ENCODE measurements at places on chromosomes 12 and 14.

GRCh38 chr14:27012641-27013040, 414.8 kb upstream of the NOVA1 start:
- DNase-seq = no peak

DNA sequence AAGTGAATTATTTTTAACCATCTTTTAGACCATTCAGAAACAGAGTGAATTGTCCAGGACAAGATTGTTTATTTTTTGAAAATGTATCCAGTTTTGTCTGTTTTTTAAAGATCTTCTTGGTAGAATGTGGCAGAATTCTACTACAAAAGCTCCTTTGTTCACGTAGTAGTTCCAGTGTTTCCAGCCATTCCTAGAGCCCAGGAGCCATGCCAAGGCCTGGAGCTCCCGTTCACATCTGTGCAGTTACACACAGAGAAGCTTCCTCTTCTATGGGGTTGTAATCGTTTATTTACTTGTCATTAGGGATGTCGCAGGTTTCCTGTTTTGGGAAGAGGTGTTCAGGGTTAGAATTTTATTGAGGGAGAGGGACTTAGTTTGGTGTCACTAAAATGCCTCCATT, 409.8 kb downstream of the NPAS3 start:
- no peak for DNase-seq

DNA sequence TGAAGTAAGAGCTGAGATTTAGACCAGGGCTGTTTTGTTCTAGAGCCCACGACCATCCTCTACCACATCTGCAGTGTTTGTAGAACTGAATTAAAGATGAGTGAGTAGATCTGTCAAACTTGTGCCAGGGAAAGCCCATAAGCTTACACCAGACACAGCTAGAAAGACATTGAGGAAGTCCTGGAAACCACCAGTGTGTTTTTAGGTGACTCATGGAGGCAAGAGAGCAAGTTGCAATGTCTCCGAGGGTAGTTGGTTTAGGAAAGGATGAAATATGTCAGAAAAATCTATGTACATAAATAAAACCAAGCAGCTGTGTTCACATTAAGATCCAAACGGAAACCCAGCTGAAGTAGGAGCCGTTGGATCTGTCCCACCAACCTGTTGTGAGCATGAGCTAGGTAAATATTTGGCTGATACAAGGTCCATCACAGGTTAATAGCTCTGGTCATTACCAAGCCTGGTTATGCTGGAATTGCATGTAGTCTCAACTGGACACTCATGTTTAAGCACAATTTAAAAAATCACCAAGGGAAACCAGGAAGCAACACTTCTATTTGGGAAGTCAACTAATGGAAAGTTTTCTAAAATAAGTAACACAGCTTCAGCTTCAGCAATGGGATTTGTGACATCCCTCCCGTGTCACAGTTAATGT, 49.9 kb upstream of the PLEKHG3 start:
- no peak for DNase-seq

DNA sequence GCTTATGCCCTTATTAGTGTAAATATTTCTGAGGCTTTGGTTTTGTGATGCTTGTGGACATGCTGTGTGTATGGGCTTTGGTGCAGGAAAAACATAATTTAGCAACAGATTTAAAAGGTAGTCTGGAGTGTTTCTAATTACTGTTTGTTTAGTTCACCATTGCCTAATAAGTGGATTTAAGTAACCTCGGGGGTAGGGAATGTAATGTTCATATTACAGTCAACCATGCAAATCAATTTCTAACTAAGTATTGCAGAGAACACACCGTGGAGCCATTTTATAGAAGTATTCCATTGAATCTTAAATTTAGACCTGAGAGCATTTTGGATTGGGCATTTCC, 53.5 kb downstream of the ANO6 start:
- DNase-seq = no peak

GRCh38 chr14:101916816-101917412, 47.5 kb upstream of the DYNC1H1 start:
- DNase-seq = no peak

GRCh38 chr12:67449591-67450052, 180.5 kb downstream of the CAND1 start:
- no peak for DNase-seq

DNA sequence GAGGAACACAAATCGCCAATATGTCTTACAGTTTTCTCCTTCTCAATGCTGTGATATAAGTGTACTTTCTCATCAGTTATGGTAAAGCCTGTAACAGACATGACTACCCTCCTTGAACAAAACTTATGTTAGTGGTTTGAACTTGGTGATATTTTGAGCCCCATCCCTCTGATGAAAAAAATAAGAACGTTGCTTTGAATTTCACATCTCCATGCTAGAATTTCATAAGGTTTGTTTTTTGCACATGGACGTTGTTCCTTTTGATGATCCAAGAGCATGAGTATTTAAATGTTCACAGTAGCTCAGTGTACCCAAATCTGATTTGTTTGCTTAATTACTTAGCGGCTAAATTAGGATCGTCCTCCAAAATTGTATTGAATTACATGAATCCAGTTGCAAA, at the start of gene SLC15A5:
SLC15A5 (minus strand) TSS at position 101 of the 400 bp plus-strand sequence; CDS start at position 101, 0 bp downstream.
- no peak for DNase-seq

Measured in NCI-H524 (cell line).